ENCODE measurements at places on chromosomes 3 and 15.

DNA sequence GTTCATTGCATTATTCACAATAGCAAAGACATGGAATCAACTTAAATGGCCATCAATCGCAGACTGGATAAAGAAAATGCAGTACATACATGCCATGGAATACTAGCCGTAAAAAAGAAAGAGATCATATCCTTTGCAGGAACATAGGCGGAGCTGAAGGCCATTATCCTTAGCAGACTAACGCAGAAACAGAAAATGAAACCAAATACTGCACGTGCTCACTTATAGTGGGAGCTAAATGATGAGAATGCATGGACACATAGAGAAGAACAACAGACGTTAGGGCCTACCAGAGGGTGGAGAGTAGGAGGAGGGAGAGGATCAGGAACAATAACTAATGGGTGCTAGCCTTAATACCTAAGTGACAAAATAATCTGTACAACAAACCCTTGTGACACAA, 57.9 kb downstream of the RASA2 start:
- no peak for DNase-seq

DNA sequence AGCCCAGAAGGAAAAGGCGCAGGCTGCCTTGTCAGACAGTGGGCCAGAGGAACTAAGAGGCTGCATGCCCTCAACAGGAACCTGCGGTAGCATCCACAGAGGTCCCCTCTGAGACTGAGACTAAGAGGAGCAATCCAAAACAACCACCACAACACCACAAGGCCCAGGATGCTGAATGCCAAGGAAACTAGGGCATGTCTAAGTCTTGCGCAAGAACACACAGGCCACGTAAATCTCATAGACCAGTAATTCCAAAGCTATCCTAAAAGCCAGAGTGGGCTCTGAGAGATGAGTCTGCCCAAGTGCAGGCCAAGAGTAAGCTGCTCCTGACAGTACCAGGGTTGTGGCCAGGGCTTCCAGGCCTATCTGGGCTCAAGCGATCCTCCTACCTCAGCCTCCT, 12.9 kb downstream of the MON1A start:
- DNase-seq = no peak

DNA sequence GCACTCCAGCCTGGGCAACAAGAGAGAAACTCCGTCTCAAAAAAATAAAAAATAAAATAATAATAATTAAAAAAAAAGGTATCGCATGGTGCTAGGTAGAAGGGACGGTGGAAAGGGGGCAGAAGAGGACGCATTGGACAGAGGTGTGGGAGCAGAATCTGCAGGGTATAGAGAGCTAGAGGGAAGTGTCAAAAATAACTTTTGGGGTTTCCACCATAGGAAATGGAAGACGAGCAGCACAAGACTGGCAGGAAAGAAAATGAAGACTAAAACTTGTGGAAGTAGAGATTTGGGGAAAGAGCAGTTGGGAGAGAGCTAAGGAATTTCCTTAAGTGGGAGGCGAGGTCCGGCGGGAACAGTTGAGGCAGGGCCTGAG, 585 bp upstream of the MKRN2 start:
- no peak for DNase-seq

DNA sequence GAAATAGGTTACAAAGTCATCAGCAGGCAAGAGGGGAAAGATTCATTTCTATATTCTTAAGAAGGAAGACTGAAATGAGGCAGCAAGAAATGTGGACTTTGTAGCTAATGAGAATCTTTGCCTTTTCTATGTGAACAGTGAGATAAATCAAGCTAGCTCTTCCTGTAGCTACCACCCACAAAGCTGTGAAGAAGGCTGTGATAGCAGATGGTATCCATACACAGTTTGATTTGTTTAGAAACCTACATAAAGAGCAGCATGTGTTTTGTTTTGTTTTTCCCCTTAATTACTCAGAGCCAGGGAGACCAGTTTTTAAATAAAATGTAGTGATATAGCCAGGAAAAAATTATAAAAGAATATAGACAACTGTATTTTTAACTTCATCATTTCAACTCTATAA, 45.5 kb downstream of the TEX9 start:
- no peak for DNase-seq

- no peak for DNase-seq
Measured at GRCh38 chr15:31136016-31136415, 34.5 kb upstream of the TRPM1 start.

DNA sequence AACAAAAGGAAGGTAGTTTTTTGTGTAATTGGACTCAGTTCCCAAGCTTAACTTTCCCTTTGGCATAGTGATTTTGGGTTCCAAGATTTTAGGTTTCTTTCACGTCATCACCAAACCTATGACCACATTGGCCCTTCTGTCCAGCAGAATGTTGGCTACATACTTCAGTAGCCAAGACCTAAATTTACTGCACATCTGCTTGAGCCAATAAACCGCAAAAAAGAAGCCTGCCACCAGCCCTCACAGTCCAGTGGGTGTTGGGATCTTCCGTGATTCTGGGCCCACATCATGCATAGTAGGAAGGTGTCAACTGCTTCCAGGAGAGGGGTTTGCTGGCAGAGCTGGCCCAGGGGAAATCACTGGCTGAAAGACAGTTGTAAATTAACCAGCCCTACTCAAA, 57.6 kb upstream of the LIPC start:
- no peak for DNase-seq

DNA sequence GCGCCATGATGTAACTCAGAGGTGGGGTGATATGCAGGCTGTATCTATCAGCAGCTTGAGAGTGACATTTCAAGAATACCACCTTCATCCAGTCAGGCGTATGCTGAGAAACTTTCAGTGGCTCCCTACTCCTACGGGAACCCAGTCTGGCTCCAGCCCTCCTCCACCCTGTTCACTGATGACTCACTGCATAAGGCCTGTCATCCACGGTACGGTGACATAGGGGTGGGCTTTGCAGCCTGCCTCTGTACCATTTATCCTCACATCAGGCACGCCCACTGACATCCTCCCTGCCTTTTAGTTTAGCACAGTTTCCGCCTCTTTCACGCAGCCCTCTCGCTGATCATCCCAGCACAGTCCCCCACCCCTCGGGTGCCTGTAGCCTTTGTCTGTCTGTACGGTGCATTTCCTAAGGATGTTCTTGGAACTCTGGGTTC, 11.7 kb downstream of the PXYLP1 start:
- no peak for DNase-seq

DNA sequence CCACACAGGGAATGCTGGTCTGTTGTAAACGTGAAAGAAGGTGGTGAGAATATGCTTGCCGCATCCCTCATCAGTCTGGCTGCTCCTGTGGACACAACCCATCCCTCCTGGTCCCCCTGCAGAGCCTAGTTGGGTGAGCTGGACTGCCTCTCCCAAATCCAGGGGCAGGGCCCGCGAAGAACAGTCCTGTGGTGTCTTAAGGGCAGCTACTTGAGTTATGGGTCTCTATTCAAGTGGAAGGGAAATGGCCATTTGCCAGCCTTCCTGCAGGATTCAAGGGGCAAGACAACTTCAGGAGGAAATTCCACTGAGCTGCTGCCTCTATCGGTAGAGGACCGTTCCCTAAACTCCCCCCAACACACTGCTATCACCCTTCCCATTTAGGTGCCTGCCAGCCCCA, 98.9 kb downstream of the IQSEC1 start:
- no peak for DNase-seq

DNA sequence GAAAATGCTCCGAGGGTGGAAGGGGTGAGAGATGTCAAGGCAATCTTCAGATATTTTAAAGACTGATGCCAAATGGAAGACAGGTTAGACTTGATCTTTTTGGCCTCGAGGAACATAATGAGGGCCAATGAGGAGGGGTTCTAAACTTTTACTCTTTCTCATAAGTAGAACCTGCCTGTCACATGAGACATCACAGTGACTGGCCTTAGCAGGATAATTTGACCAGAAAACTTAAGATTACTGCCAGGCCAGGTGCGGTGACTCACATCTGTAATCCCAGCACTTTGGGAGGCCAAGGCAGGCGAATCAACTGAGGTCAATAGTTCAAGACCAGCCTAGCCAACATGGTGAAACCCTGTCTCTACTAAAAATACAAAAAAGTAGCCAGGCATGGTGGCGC, 12.2 kb downstream of the TM4SF4 start:
- no peak for DNase-seq

GRCh38 chr3:11690863-11691766, 47.4 kb upstream of the VGLL4 start:
- no peak for DNase-seq

DNA sequence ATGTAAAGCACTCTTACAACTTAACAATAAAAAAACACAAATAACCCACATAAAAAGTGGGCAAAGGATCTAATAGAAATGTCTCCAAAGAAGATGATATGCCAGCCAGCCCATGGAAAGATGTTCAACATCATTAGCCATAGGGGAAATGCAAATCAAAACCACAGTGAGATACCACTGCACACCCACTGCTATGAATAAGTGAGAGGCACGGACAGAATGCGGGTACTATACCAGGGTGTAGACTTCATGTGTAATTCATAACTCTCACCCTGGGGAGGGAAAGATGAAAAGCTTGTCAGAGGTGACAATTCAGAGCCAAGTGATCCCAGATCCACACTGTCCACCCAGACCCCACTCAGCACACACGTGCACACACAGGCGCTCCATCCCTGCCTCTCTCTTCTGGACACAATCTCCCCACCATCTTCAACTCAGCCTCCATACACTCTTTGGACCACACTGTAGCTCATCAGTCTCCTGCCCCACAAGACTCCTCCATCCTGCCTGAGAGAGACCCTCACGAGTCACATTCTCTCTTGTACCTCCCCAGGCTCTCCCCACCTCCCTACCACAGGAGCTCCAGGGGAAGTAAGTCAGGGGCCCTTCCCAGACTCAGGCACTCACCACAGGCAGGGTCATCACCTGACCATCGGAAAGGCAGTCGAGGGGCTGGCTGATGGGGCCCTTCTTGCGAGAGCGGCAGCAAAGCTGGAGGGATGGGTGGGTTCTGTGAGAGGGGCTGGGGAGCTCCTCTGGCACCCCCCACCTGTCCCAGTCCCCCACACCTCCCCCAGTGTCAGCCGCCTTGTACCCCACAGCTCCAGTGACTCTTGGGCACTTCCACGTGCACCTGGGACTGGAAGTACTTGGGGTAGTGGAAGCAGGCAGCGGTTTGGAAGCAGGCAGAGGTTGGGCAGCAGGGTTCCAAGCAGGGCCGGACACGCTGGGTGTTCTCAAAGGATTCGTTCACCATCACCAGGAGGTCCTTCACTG, 21.3 kb downstream of the PLA2G4E start:
- no peak for DNase-seq

DNA sequence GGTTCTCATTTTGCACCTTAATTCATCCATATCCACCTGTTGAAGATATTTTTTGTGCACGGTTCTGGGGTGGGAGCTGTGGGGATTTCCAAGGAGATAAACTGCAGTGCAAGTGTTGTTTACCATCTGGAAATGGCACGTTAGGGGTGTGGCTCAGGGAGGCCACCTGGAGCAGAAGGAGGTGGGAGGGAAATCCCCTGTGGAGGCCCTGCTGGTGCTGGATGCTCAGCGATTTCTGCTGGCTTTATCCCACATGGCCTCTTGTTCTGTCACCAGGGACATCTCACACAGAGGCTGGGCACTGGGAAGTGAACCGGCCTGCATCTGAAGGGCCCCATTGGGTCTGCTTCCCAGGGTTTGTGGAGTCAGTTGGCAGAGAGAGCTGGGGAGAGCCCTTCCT, 24.3 kb downstream of the TRPM1 start:
- no peak for DNase-seq

GRCh38 chr3:157092230-157092629, 67.7 kb downstream of the CCNL1 start:
- no peak for DNase-seq

Measured in NCI-H1417 treated with DMSO at 0.1 percent for 48 hours (cell line).